Effector memory CD4-positive, alpha-beta T cell (primary cell): ENCODE measurements at places on chromosomes 2 and 18.

GRCh38 chr2:74375838-74376237 lies 4.3 kb downstream of the DCTN1 start:
- DNase-seq = no peak

- no peak for DNase-seq
Observed at GRCh38 chr18:38322206-38322605, 756.6 kb upstream of the CELF4 start.

- DNase-seq = no peak
Observed at GRCh38 chr2:239379641-239380170, 21.1 kb downstream of the HDAC4 start.

- no peak for DNase-seq
Observed at GRCh38 chr18:21459706-21460286, 140.7 kb downstream of the ESCO1 start.

DNA sequence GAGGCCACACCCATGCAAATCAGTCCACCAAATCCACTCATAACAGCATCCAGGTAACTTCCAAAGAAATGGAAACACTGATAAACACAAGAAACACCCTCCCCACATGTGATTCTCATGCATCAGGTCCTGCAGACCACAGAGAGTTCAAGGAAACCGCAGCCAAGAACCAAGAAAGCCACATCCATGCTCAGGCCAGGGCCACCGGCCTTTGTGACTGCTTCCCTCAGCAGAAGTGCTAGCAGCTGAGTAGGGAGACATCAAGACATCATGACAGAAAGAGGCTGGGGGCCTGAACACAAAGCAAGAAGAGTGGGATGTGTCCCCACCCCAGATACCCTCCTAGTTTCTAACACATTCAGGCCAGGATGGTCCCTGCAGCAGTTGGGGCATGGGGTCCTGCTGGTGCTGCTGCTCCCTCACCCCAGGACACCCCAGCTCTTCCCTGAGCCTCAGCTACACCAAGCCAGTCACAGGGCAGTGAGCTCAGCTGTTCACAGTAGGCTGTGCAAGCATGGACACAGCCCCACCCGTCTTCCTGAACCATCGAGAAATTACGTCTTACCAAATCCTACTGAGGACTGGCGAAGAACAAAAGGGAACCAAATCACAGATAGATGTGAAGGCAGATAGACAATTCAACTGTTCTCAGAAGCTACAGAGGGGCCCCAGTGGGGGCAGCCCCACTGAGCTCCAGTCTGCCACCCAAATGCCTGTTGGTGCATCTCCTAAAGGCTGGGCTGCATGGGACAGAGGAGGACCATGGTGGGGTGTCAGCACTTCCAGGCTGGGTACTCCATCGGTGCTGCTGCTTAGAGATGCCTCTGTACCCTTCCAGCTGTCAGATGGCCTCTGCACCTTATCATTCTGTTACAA lies 60.9 kb downstream of the HDAC4 start:
- no peak for DNase-seq

- no peak for DNase-seq
Observed at GRCh38 chr2:162022290-162022945, 51.6 kb downstream of the DPP4 start.

DNA sequence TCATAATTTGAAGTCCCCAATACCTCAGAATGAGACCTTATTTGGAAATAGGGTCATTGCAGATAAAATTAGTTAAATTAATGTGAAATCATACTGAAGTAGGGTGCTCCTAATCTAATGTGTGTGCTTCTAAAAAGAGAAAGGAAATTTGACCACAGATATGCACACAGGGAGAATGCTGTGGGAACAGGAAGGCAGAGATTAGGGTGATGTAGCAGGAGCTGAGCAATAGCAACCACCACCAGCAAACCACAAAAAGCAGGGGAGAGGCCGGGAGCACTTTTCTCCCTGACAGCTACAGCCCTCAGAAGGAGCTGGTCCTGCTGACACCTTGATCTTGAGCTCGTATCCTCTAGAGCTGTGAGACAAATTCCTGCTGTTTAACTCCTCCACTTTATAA lies 24.6 kb upstream of the SCG2 start:
- no peak for DNase-seq

GRCh38 chr2:72788756-72789155 lies 37.1 kb downstream of the EXOC6B start:
- DNase-seq = no peak

DNA sequence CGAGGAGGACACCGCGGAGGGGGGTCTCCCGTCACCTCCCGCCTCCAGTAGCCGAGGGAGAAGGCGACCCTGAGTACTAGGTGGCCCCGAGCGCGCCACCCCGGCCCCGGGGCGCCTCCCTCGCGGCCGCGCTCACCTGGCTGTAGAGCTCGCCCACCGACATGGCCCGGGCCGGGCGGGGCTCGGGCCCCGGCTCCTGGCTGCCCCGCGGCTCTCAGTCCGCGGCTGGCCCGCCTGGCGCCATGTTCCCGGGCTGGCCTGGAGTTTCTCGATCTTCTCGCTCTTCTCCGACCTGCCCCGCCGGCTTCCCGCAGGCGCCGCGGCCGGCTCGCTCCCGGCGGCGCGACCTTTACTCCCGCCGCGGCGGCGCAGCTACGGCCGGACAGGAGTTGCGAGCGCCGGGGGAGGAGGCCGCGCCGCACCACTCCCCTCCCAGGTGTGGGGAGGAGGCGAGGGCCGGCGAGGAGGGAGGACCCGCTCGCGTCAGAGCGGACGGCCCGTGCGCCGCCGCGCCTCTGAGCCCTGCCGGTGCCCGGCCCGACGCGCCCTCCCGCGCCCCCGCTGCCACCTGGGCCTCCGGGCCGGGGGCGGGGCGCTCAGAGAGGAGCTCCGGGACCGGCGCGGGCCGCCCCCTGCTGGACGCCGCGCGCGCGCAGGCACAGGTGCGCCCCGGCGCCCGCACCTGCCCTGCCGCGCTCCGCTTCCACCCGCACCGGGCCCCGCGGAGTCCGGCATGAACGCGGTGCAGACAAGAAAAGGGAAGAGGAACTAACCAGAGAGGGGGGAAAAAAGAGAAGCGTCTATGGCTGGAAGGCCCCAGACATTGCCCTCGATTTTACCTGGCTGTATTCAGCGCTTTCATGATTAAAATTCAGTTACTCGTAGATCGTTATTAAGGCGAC lies at the start of gene MYO5B:
MYO5B (minus strand) TSS at position 517 of the 902 bp plus-strand sequence; CDS start at position 163, 354 bp downstream.
- no peak for DNase-seq

GRCh38 chr2:72325592-72326422 lies 178.1 kb upstream of the CYP26B1 start:
- DNase-seq = no peak

- DNase-seq = no peak
Observed at GRCh38 chr18:68219872-68220271, 495.0 kb downstream of the TMX3 start.

DNA sequence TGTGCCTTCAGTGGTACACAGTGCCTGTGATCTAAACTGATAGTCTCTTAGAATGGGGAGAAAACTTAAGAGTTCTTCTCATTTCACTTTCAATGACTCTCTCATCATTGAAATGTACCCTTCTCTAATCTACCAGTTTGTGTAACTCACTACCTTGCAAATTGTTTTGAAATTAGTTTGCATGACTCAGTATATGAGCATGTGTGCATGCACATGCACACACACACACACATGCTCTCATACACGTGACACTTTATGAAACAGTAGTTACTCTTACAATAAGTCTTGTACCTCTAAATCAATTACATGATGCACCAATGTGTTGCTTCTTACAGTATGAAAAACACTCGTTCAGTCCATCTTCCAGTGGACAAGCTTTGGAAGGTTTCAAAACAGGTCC lies 10.6 kb downstream of the LYPD6B start:
- DNase-seq = no peak

DNA sequence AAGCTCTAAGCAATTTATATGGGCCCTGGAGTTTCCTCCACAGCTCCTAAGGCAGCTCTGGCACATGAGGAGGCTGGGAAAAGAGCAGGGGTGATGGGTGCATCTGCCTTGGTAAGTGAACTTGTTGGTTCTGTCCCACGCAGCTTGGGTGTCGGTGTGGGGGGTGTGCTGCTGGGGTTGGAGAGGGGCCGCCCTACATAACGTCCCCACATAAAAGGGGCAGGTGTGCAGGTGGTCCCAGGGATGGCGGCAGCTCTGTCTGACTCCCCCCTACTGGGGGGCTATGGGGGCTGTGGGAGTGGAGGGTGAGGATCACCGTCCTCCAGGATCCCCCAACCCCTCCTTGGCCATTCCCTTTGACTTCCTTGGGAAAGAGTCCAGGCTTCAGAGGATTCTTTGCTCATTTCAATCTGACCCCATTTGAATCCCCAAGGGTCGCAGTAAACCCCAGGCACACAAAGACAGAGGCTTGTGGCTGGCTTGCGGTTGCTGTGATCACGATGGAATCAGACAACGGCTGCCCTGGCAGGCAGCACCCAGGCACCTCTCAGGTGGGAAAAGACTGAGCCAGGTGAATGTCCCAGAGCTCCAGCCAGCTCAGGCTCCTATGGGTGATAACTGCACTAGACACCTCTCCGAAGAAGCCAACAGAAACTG lies 34.5 kb upstream of the CD8A start:
- no peak for DNase-seq

GRCh38 chr2:127700527-127701192 lies 637 bp upstream of the SFT2D3 start:
- no peak for DNase-seq

- DNase-seq = no peak
Observed at GRCh38 chr2:114421781-114422180, 20.7 kb upstream of the DPP10 start.

DNA sequence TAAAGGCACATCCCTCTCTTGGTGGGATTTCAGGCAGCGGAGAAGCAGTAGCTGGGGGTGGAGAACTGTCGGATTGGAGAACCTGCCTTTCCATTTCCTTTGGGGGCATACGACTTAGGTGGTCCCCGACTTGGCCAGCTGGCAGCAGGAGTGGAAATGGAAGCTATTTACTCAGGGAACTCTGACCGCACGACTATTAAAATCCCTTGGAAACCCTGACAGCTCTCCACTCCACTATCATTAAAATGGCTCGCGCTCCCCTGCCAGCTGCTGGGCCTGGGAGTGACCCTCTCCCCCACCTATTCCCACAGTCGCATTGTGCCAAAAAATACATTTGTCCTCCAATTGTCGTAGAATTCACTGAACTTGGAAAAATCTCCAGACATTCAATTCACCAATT lies 77.7 kb upstream of the APCDD1 start:
- DNase-seq = no peak

GRCh38 chr2:2328848-2329247 lies 2.2 kb downstream of the MYT1L start:
- DNase-seq = no peak

DNA sequence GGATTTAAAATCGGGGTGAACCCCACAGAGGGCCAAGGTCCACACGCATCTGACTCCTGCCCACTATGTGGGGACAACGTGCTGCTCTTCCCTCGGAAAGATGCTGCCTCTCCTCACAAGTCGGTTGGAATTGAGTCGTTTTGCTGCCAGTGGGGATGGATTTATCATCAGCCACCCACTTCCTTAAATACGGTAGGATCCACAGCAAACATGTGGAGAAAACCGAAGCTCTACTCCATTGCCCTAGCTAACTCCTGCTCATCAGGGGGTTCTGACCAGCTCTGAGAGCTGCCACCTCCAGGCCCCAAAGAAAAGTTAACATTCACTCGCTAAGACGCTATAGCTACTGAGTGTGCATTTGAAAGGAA lies 80.9 kb downstream of the CHRNA1 start:
- DNase-seq = no peak

DNA sequence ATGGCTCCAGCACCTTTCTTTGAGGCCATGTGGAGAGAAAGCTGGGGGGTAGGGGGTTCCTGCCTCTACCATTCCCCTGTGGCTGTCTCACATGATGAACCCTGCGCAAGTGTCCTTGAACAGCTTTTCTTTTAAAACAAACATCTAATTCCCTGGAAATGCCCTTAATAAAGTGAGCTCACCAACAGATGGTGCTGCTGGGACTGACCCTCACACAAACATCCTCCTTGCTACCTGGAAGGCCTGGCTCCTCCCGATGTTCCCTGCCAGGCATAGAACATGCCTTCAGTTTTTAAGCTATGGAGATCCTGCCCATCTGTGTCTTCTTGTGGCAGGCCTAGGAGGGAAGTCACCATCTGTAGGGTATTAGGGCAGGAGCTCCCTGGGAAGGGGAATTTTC lies 60.7 kb upstream of the GATA6 start:
- no peak for DNase-seq

GRCh38 chr18:28013066-28013465 lies 163.9 kb downstream of the CDH2 start:
- no peak for DNase-seq

DNA sequence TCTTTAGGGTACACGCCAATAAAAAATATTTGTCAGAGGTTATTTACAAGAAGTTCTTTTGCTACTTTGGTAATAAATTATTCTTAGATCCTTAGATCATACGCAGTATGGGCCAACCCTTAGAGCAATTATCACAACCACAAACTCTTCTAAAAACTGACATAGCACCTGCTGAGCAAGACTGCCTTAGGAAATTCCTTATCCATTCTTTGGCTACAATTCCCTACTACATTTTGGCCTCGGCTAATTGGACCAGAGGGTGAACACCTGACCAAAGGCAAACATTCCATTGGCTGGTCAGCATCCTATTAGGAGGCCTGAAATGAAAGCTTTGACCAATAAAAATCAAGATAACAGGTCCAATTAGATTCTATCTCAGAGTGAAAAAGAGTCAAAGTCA lies 147.6 kb upstream of the CCDC68 start:
- no peak for DNase-seq

- DNase-seq = no peak
Observed at GRCh38 chr2:238461491-238461890, 34.8 kb downstream of the ASB1 start.

DNA sequence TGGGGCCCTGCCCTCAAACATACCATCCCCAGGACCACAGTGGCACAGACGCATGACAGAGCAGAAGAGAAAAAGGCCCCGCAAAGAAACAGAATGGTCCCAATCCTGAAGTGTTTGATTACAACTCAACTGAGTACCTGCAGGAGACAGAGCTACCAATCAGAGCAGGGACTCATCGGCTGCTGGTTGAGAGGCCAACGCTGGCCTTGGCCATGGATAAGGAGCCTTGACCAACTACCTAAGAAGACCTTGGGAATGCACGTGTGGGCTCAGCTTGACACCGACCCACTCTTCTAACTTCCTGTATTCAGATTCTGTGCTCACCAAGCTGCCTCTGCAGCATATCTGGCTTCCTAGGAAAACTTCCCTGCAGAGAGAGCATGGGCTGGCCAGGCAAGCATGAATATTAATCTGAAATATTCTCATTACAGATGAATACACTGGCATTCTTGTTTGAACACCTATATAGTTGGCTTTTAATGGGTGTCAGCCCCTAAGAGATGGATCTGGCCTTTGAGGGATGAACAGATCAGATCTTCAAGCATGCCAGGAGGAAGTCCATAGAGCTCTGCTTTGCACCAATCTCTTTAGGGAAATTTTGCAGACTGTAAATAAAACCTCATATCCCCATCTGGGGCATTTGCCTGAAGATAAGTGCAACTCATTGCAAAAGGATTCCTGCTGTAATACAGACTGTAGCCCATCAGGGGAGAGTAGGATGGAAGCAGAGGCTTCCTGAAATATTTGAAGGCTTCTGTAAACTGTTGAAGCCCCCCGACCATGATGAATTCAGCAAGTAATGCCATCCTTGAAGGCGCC lies 135.4 kb downstream of the BCL2 start:
- no peak for DNase-seq

- DNase-seq = no peak
Observed at GRCh38 chr2:179338681-179339080, 74.0 kb upstream of the SESTD1 start.

- DNase-seq = no peak
Observed at GRCh38 chr2:147989809-147990403, 30.6 kb downstream of the ORC4 start.
